ENCODE measurements at places on chromosomes 7 and 10.

- no peak for DNase-seq
Observed at GRCh38 chr7:8064828-8065227, 96.2 kb downstream of the GLCCI1 start.

DNA sequence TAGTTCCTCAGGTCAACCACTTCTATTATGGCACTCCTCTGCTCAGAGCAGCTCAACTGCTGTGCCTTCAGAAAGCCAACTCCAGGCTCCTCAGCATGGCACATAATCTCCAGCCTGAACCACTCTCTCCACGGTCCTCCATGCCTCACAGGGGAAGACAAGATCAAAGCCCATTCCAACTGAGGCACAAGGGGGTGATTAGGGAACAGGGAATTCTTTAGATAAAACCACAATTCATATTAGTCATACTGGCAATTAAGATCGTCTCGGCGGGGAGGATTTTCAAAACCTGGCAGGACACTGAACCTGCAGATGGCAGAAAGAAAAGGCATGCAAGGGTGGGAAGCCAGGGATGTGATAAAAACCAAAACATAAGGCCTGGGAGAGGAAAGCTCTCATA is 361.6 kb downstream of the FGFR2 start:
- no peak for DNase-seq

DNA sequence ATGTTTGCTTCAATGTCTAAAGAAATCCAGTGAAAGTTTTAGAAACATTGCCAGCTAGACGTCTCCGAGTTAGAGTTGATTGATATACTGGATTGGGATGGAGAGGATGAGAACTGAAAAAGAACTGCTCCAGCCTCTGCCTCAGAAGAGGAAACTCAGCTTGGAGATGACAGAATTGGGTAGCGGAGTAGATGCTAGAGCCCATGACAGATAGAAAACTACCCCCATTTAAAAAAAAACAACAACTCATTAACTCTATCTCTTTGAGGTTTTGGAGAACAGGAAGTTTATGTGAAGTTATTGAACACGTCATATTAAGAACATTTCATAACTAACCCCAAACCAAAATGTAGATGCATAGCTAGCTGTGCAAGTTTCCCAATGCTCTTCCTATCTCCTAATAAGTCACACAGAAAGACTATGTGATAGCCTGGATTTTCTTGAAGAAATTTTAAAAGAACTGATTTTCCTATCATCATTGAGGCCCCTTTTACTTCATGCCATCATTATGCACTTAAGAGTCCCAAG is 28.3 kb upstream of the AFAP1L2 start:
- DNase-seq: no peak

GRCh38 chr10:14681305-14681704 is 93.4 kb downstream of the FAM107B start:
- DNase-seq: no peak

DNA sequence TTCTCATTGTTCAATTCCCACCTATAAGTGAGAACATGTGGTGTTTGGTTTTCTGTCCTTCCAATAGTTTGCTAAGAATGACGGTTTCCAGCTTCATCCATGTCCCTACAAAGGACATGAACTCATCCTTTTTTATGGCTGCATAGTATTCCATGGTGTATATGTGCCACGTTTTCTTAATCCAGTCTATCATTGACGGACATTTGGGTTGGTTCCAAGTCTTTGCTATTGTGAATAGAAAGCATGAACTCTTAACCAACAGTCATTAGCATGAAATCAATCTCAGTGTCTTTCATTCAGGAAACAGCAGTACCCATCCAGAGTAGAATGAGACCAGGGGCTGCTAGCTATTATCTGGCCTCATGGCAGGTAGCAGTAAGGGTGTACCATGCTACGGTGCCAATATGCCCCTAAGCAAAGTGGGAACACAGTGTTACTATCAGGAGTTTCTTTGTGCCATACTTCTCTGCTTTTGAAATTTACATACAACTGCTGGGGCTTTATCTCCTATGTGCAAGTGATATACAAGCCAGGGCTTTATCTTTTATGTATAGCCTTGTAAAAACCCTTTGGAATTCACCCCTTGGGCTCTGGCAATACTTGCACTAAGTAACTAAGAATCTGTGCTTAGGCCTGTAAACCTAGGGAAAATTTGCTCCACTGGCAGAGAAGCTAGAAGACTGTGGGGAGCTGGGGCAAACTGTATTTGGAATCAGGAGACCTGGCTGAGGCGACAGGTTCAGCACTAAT is 5.4 kb downstream of the PON2 start:
- no peak for DNase-seq

- DNase-seq: no peak
Observed at GRCh38 chr7:41972776-41973175, 264.2 kb downstream of the GLI3 start.

DNA sequence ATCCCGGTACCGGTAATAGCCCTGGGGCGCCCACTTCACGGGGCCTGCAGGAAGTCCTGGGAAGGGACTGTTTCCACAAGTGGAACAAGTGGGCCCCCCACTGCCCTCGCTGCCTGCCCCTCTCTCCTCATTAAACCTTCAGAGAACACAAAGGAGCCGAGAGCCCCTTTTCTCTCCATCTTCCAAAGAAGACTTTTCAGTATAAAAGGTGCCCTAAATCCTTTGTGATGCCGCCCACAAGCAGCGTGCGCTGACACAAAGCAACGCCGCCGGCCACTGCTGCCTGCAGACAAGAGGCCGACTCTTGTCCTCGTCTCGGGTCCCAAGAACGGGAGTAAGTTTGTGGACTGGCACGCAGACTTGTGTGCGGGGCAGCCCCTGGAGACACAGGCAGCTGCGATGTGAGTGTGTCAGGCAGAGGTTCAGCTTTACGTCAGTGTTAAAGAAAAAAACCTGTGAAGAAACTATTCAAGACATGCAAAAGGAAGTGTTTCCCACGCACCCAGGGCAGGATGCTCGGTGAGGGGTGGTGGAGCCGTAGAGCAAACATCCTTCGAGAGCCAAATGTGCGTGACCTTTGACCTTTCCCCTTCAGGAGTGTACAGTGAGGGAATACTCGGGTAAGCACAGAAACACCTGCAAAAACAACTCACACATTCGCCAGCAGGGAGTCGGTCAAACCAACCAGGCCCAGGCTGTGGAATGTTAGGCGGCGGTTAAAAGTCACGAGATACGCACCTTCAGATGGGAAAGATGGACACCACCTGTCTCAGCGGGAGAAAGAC is 118.2 kb downstream of the VIPR2 start:
- no peak for DNase-seq

DNA sequence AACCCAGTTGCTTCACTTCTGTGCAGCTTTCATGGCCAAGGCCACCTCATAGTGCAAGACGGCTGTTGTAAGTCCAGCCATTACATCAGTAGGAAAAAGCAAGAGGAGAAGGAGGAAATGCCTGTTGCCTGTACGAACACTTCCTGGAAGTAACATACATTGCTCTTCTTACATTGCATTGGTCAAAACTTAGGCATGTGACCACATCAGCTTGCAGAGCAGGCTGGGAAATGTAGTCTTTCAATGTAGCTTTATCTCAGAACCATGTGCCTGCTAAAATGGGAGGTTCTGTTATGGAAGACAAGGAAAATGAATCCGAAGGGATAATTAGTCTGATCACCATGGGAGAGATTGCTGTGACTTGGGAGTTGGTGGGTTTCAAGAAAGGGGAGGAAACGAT is 4.3 kb downstream of the SLC29A3 start:
- peak; percentile 39 for DNase-seq

DNA sequence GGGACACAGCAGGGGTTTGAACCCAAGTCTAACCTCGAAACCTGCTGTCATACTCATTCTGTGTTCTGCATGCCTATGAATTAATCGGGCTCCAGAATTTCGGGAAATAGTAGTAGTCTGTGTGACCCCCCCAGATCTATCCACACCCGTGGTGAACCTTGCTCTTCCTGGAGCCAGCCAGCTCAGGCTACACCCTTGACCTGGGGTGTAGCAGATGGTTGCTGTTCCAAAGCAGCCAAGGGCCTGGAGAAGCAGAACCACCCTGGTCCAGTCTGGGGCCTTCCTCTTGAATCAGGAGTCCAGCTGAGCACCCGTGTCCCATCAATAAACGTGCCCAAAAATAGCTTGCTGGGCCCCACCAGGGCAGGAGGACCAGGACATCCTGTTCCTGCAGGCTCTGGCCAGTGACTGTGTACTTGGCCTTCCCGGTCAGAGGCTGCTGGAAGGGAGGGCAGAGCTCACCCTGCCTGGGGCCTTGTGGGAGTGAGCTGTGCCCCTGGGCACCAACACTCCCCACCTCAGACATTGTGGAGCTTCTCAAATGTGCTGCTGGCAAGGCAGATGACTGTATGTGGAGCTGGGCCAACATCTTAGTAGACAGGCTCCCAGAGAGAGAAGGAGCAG is 101.2 kb upstream of the ZNF716 start:
- no peak for DNase-seq

GRCh38 chr7:88090671-88091070 is 129.2 kb downstream of the SRI start:
- no peak for DNase-seq

GRCh38 chr10:126504761-126505112 is 116.5 kb upstream of the ADAM12 start:
- DNase-seq: no peak

GRCh38 chr7:74059681-74060588 is 23.7 kb upstream of the LIMK1 start:
- no peak for DNase-seq

DNA sequence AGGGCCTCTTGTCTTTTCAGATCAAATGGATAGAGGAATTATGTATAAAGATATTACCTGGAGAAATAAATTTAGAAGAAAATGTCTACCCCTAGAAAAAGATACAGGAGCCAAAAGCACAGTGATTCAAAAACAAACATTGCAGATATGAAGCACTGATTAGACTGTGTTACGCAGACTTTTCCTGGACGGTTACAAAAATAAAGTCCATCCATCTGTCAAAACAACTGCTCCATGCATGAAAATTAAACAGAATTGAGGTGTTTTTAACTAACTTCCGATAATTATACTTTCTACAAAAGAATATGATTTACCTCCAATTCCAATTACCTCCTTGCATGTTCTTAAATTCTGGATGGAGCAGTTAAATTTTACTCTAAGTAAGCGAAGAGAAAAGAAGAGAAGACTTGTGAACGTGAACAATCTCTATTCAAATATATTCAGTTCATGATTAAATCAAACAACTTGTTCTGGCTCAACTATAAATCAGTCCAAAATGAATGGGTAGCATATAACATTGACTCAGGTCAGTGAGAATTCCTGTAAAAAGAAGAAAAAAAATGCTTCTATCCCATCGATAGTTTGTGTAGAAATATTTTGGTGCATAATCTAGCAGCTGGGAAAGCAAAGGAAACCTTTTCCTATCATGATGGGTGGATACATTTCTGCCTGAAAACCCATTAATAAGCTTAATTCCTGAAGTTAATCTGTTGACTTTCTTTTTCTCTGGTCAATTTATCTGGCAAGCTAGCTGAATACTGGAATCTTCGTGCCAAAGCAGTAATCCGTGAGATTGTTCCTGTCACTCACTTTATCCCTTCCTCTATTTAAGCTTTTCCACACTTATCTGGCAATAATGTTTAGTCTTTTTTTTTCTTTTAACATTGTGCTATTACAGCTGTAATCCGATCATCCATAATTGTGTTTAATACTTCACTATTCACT is 80.4 kb downstream of the SEMA3A start:
- DNase-seq: no peak

GRCh38 chr7:150384406-150385301 is 5.5 kb downstream of the ZNF775 start:
- peak; percentile 38 for DNase-seq

DNA sequence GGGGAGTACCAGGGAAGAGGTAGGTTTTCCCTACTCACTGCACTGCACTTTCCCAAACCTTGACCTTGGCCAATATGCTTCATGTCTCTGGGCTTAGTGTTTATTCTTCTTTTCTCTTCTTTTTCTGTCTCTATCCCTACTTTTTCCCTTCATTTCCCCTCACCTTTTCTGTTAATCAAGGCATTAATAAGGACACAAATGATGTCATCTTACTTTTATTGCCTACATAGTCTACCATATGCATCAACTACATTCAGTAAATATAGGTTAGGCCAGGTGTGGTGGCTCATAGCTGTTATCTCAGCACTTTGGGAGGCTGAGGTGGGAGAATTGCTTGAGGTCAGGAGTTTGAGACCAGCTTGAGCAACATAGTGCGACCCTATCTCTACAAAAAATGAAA is 13.0 kb upstream of the ZNF503 start:
- no peak for DNase-seq

GRCh38 chr10:44786286-44786850 is 124.8 kb upstream of the TMEM72 start:
- no peak for DNase-seq

DNA sequence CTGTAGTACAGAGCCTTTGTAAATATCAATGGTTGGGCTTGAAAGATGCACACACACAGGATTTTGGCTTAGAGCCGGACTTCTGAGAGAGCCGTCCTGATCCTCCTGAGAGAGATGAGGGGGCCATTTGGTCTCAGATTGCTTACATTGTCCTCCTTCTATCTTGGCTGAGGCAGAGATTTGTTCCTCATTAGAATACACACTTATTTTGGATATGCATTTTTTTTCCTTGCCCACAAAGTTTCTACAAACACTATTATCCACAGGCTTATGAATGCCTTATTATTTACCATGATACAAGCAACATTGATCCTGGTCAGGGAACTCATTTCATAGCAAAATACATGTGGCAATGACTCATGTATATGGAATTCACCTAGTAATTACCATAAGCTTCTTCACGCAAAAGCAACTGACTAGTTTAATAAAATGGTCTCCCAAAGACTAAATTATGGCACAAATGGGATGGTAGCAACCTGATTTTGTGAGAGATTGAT is 175.3 kb downstream of the MDFIC start:
- no peak for DNase-seq

GRCh38 chr10:71283410-71283809 is 35.6 kb upstream of the SLC29A3 start:
- DNase-seq: no peak

GRCh38 chr7:99035723-99036545 is 108.0 kb downstream of the SMURF1 start:
- no peak for DNase-seq

- DNase-seq: no peak
Observed at GRCh38 chr7:18491871-18492270, 3.7 kb upstream of the HDAC9 start.

DNA sequence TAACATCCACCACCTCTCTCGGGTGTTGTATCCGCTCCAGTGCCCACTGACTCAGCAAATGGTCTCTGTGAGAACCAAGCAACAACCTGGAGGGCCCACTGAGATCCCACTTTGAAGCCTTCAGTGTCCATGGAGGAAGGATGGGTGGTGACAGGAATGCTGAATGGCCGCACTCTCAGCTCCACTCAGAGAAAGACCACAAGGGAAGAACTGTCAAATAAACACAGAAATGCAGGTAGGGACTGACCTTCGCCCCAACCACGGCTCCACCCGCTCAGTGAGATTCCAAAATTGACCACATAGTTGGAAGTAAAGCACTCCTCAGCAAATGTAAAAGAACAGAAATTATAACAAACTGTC is 65.8 kb downstream of the VIPR2 start:
- DNase-seq: no peak

DNA sequence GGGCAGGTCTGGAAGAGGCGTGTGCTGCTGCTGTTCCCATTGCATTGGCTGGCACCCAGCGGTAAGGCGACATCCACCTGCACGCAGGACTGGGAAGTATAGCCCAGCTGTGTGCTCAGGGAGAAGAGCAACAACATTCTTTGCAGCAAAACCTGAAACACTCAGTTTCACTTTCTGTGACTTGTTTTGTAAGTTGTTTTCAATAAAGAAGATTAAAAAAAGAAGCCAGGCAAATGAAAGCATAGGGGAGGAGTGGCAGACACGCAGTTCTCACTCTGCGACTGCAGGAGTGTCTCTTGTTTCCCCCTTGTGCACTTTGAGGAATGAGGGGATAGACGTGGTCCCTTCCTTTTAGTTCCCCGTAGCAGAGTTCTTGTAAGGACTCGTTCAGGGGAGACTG is 5.8 kb downstream of the FBH1 start:
- DNase-seq: no peak
